ENCODE measurements at places on chromosomes 3 and 15. TPM values are rescaled to one million over a fixed set of nuclear protein-coding genes. Genes with fewer than 3 reads are reported as not detected.

GRCh38 chr15:61033940-61034677 lies 195.0 kb downstream of the RORA start:
- no peak overlapping the region for H3K27ac ChIP-seq
- no peaks in the 10 kb centered on the region for H3K27me3 ChIP-seq
- no peak for DNase-seq
- H3K36me3 ChIP-seq, result no peaks in the 10 kb centered on the region

DNA sequence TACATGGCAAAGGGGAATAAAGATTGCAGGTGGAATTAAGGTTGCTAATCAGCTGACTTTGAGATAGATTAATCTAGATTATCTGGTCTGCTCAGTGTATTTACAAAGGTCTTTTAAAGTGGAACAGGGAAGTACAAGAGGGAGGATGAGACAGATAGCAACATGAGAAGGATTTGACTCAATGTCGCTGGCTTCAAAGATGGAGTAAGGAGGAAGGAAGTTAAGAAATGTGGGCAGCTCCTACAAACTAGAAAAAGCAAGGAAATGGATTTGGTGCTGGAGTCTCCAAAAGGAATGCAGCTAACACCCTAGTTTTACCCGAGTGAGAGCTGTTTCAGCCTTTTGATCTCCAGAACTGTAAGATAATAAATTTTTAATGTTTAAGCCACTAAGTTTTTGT lies 180.7 kb upstream of the TTC14 start:
- no peaks in the 10 kb centered on the region for H3K27me3 ChIP-seq
- no peak overlapping the region for H3K4me3 ChIP-seq
- DNase-seq, result no peak
- no peak overlapping the region for H3K27ac ChIP-seq
- no peaks in the 10 kb centered on the region for H3K4me1 ChIP-seq

DNA sequence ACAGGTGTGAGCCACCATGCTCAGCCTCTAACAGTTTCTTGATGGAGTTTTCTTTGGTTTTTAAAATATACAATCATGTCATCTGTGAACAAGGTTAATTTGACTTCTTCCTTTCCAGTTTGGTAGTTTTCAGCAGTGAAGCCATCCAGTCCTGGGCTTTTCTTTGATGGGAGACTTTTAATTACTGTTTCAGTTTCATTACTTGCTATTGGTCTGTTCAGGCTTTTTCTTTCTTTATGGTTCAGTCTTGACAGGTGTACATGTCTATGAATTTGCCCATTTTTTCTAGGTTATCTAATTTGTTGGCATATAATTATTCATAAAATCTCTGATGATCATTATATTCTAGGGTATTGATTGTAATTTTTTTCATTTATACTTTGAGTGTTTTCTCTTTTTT lies 36.8 kb downstream of the PFN2 start:
- H3K4me3 ChIP-seq, result no peak overlapping the region
- no peaks in the 10 kb centered on the region for H3K27me3 ChIP-seq
- DNase-seq, result no peak
- no peaks in the 10 kb centered on the region for H3K36me3 ChIP-seq
- no peak overlapping the region for H3K27ac ChIP-seq

DNA sequence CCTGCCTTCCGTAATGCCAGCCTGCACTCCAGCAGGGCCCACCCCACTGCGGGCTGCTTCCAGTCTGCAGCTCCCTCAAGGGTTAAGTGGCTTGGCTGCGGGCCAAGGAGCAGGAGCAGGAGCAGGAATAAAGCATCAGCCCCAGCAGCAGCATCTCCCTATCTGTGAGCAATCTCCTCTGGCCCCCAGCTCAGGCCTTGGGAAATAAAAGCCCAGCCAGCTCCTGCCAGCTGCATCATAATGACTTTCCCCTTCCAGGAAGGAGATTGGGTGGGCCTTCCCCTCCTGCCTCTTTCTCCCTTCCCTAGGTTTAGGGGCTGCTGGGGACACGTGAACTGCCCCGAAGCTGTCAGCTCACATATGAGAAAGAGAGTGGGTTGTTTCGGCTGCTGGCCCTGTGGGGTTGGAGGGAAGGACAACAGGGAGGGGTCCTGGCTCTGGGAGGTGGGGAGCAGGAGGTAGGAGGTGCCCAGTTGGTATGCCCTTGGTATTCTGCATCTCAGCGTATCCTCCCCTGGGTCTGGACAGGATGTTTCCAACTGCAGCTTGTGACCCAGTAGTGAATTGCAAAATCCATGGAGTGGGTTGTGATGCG lies 34.6 kb upstream of the FGD5 start:
- no peak overlapping the region for H3K4me3 ChIP-seq
- no peak overlapping the region for H3K27ac ChIP-seq
- H3K36me3 ChIP-seq, result no peaks in the 10 kb centered on the region
- no peak for DNase-seq
- H3K27me3 ChIP-seq, result no peaks in the 10 kb centered on the region

DNA sequence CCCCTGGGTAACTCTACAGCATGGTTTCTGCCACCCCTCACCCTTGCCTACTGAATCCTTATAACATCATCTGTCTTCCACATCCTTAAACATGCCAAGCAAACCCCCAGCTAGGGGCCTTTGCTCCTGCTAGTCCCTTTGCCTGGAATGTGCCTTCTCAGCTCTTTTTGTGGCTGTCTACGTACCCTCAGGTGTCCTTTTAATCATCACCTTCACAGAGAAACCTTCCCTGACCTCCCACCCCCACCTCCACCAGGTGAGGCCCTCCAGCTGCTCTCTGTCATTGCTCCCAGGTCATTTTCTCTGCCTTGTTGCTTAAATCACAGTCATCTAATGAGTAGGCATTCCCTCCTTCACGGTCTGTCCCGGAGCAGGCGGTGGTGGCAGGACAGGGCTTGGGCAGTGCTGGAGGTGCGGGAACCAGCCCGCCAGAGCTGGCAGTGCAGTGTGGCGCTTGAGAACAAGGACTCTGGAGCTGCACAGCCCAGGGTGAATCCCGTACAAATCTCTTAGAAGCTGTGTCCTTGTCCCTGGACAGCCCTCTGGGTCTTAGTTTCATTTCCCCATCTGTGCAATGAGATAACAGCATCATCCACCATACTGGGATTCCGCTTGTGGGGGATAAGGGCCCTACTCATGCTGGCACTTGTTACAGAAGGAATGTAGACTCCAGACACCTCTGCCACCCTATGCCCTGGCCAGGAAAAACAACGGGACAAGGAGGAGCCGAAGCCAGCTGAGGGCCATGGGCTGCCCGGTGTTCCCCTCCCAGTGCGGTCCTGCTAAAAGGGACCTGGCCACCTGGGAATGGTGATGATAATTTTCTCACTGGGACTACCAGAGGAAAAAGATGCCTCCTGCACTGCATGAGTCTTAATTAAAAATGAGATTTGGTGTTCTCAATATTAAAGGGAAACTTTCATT lies 52.1 kb upstream of the IQSEC1 start:
- no peak overlapping the region for H3K4me3 ChIP-seq
- H3K27ac ChIP-seq, result no peak overlapping the region
- H3K36me3 ChIP-seq, result no peaks in the 10 kb centered on the region
- DNase-seq, result no peak

DNA sequence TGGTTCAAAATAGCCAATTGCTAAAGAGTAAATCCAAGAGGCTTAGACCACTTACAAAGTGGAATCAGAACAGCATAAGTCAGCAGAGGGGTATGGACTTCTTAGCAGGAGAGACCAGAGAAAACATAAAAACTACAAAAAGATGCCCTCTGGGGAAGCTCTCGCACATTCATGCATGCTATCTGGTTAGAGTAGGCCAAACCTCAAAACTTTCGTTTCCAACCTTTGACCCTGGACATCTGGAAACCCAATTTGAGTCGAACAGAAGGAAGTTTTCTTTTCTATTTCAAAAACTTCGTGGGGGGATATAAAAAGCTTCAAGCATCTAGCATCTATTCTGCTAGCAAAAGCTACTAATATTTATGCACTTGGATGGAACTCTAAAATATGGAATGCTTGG lies 523.9 kb upstream of the AGTR1 start:
- no peaks in the 10 kb centered on the region for H3K27me3 ChIP-seq
- H3K27ac ChIP-seq, result no peak overlapping the region
- no peak for DNase-seq

DNA sequence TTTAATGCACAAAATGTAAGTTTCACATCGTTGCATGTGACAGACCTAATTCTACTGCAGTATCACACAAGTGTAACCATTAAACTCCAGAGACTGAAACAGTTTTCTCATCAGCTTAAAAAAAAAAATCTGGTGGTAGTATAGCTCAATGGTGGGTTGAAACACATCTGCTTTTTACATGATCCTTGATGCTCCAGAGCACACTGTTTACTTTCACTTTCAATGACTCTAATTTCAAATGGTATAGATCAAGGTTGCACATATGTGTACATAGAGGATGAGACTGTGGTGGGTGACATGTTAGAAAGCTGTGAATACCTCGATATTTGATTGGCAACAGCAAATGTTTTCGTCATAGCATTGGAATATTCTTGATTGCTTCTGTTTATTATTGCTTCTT lies 22.4 kb downstream of the MCTP2 start:
- H3K27ac ChIP-seq, result no peak overlapping the region
- DNase-seq, result no peak
- no peaks in the 10 kb centered on the region for H3K36me3 ChIP-seq
- H3K27me3 ChIP-seq, result no peaks in the 10 kb centered on the region
- peaks cover 8% of the 10 kb centered on the region for H3K4me1 ChIP-seq

DNA sequence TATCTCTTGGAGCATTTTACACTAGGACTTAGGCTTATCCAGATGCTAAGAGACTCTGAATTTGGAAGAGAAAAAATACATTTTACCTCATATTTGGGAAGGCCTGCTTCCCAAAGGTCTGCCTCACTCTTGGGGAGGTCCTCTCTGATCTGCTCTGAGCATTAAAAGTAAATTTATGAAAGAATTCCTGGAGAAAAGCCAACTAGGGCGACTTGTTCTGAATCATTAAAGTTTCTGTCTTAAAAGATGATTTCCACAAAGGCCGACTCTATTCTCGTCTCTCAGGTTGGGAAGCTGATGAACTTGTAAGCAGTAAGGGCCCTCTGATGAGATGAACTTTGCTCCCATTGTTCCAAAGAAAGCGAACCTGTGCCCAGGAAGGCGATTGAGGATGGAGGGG lies 48.7 kb upstream of the HES1 start:
- no peaks in the 10 kb centered on the region for H3K4me1 ChIP-seq
- no peak for DNase-seq
- no peak overlapping the region for H3K27ac ChIP-seq
- no peaks in the 10 kb centered on the region for H3K27me3 ChIP-seq

GRCh38 chr3:157502916-157503595 lies at the start of gene VEPH1:
Gene VEPH1 (minus strand): TSS chr3:157503416. CDS start chr3:157495349, 8,067 bp downstream.
- H3K27ac ChIP-seq, result peak within 1 kb of the TSS; percentile 17
- H3K4me1 ChIP-seq, result no peaks in the 10 kb centered on the region
- H3K27me3 ChIP-seq, result no peaks in the 10 kb centered on the region
- H3K36me3 ChIP-seq, result no peaks in the 10 kb centered on the region
- peak; percentile 54 for DNase-seq
- H3K4me3 ChIP-seq, result no peak within 1 kb of the TSS

- peaks cover 8% of the 10 kb centered on the region for H3K4me1 ChIP-seq
- H3K4me3 ChIP-seq, result no peak overlapping the region
- peaks cover 32% of the 10 kb centered on the region for H3K36me3 ChIP-seq
- no peaks in the 10 kb centered on the region for H3K27me3 ChIP-seq
These were observed 56.7 kb downstream of the NBEAL2 start for GRCh38 chr3:47036145-47036544.

GRCh38 chr3:39980058-39980457 lies 170.6 kb downstream of the MYRIP start:
- no peaks in the 10 kb centered on the region for H3K27me3 ChIP-seq
- H3K4me3 ChIP-seq, result no peak overlapping the region
- no peaks in the 10 kb centered on the region for H3K36me3 ChIP-seq
- H3K4me1 ChIP-seq, result peaks cover 12% of the 10 kb centered on the region

GRCh38 chr3:124829178-124829818 lies 57.9 kb downstream of the ITGB5 start:
- DNase-seq, result no peak
- H3K4me3 ChIP-seq, result no peak overlapping the region
- no peaks in the 10 kb centered on the region for H3K4me1 ChIP-seq

DNA sequence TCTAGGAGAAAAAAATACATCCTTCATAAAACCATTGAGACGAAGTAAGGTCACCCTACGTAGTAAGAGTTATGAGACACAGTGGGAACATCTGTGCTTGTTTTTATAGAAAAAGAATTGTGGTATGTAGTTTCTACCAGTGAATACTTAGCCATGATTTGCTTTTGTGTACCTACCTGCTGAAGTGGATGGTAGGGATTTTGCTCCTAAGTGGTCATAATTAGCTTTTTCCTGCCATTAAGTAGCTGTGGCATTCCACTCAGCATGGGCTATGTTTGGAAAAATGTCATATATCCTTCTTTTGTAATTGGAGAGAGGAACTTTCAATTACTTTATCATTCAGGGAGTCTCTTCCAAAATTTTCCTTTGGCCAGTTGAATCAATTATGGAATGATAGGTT lies 63.7 kb downstream of the CHD2 start:
- H3K27me3 ChIP-seq, result no peaks in the 10 kb centered on the region
- no peak for DNase-seq
- H3K4me1 ChIP-seq, result no peaks in the 10 kb centered on the region
- no peak overlapping the region for H3K4me3 ChIP-seq
- no peak overlapping the region for H3K27ac ChIP-seq
- H3K36me3 ChIP-seq, result peaks cover 16% of the 10 kb centered on the region

GRCh38 chr3:62587579-62588031 lies 214.3 kb upstream of the FEZF2 start:
- DNase-seq, result no peak
- H3K4me3 ChIP-seq, result no peak overlapping the region
- no peaks in the 10 kb centered on the region for H3K4me1 ChIP-seq
- H3K27me3 ChIP-seq, result no peaks in the 10 kb centered on the region
- no peak overlapping the region for H3K27ac ChIP-seq

DNA sequence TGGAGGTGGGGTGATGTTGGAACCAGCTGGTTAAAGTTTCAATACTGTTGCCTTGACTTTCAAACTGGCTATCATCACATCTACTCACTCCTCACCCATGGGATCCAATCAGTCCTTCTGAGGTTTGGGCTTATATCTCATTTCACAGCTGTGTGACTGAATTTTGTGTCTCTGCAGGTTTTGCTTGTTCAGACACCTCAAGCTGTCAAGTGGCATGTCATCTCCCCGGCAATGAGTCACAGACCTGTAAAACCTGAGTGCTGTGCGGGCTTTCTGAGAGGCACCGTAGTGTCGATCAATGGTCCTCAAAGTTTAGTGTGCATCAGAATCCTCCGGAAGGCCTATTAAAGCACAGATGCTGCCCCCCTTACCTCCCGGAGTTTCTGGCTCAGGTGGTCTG lies 86.4 kb upstream of the RORA start:
- H3K4me3 ChIP-seq, result no peak overlapping the region
- H3K27ac ChIP-seq, result no peak overlapping the region
- peaks cover 8% of the 10 kb centered on the region for H3K4me1 ChIP-seq

The OR5H6 gene
- total RNA-seq, result not detected

The THBS1 gene
- total RNA-seq, result 77.0 TPM

The SMAD6 gene
- total RNA-seq, result 3.1 TPM

The FSIP1 gene
- total RNA-seq, result 0.39 TPM

The SMC4 gene
- total RNA-seq, result 15.7 TPM

The GABRB3 gene
- total RNA-seq, result 11.4 TPM

The TGM4 gene
- not detected for total RNA-seq

The GPR149 gene
- not detected for total RNA-seq

The PPIB gene
- total RNA-seq, result 360 TPM

The FOXL2NB gene
- not detected for total RNA-seq

The CPNE9 gene
- 0.12 TPM for total RNA-seq

Data from pancreas (tissue), 10 donors.